ENCODE measurements at places on chromosomes 1 and 21.

- no peak for DNase-seq
Observed at GRCh38 chr21:28135646-28136045, 857.0 kb downstream of the LTN1 start.

- DNase-seq, result no peak
Observed at GRCh38 chr1:245045087-245045881, 109.5 kb upstream of the KIF26B start.

DNA sequence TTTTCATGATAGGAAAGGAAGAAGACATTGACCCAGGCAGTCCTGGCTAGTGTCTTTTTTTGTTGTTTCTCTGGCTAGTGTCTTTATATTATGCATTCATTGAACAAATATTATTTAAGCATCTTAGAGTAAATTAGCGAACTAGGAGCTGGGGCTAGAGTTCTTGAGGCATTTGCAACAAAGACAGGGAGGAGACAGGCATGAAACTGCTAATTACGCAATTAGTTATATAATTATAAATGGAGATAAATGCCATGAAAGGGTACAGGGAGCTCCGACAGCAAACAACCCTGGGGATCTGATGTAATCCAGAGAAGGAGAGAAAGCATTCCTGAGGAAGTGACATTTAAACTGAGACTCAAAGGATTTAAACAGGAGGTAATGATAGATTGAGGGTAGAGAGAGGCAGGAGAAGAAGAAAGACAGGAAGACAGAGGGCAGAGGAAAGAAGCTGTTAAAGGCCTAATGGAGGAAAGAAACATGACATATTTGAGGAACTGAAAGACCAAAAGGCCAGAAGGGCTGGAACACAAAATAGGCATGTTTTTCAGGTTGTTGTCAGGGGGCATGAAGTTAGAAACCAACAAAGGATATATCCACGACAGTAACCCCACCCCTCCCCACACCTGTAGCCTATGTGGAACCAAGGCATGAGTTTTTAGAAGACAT is 99.5 kb upstream of the GJB5 start:
- no peak for DNase-seq

- DNase-seq, result no peak
Observed at GRCh38 chr1:2451741-2452140, 24.3 kb upstream of the PLCH2 start.

- no peak for DNase-seq
Observed at GRCh38 chr1:234779160-234779538, 169.2 kb upstream of the IRF2BP2 start.

- no peak for DNase-seq
Observed at GRCh38 chr21:29787361-29787909, 152.4 kb downstream of the GRIK1 start.

Data from GM12878 (cell line).